Hematopoietic multipotent progenitor cell treated with erythropoietin and hydrocortisone succinate and interleukin-3 and kit ligand, for 8 days (in vitro differentiated cells): ENCODE measurements at places on chromosomes 12 and 14.

DNA sequence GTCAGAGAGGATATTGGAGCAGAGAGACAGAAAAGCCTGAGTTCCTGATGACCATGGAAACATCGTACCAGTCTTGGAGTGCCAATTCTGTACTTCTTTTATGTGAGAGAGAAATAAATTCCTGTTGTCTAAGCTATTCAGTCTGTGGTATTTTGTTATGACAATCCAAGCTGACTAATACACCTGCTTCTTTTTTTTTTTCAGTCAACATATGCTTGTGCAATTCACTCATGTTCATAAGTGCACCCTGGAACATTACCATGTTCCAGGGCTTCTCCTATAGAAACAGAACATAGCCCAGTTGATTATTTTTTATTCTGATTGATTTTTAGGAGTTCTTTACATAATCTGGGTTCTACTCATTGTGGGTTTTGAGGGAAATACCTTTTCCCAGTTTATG, 1.7 kb upstream of the CHPT1 start:
- DNase-seq, result peak; percentile 40

- no peak for DNase-seq
Observed at GRCh38 chr12:16168078-16168477, 109.4 kb downstream of the SLC15A5 start.

GRCh38 chr12:24928131-24928530, 20.8 kb downstream of the BCAT1 start:
- DNase-seq, result no peak

GRCh38 chr12:6122201-6122600, 2.3 kb downstream of the VWF start:
- no peak for DNase-seq

GRCh38 chr12:24760606-24761378, 188.1 kb downstream of the BCAT1 start:
- DNase-seq, result no peak

GRCh38 chr14:100589071-100589759, 2.0 kb upstream of the BEGAIN start:
- no peak for DNase-seq

- peak; percentile 19 for DNase-seq
Observed at GRCh38 chr12:52836042-52836466, 1.9 kb upstream of the KRT79 start.

DNA sequence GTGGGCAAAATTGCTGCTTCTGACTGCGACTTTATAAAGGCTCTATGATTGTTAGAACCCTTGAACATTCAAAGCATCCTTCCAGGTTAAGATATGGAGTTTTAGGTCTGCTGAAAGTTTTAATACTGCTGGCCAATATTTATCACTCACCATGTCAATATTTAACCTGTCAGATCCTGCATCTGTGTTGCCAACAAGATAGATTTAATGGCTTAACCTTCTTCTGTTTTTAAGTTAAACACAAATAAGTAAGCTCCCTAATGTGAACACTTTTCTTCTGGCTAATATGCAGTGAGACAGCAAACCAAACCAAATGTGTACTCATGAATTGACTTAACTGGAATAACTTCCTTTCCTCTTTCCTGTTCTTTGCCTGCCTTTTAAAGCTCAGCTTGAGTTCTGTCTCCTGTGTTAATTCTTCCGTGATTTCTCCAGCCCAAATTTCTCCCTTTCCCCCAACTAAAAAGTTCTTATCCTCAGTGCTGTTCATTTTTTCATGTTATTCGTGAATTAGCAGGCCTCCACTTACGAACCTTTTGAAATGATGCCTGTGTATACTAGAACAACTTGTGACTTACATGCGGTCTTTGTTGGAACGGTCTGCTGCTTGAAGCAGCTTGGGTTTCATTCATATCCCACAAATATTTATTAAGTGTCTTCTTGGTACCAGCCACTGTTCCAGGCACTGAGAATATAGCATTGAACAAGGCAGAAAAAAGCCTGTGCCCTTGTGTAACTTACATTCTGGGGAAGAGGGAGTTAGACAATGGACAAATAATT, 9.1 kb downstream of the FBXW8 start:
- no peak for DNase-seq

DNA sequence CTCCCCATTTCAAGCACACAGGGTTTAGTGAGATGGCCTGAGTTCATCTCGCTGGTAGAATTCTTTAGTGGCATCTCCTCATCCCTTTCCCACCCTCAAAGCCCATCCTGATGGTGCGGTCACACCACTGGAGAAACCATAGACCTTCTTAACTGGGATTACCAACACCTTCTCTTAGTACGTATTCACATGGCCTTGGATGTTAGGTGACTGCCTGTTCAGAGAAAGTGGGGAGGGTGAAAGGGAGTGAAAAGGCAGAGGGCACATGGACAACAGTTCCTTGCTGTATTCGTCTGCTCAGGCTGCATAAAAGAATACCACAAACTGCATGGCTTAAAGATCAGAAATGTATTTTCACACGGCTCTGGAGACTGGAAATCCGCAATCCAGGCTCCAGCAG, 306.1 kb downstream of the ZFP36L1 start:
- DNase-seq, result no peak

- DNase-seq, result no peak
Observed at GRCh38 chr14:87540339-87540738, 452.6 kb downstream of the GALC start.

DNA sequence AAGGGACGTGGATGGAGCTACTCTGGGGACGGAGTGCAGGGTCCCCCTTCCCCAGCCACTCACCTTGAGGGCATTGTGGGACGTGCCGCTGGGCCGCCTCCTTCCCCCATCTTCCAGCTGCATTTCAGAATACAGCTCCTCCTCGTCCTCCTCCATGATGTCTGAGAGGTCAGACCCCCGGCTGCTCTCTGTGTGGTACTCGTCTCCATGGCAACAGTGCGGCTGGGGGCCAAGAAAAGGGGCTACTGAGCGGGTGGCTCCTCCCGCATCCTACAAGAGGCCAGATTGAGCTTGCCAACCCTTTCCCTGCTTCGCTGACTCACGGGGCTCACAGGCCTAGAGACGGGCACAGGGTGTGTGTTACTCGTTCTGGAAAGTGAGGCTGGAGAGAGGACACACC, 90.4 kb downstream of the PIWIL1 start:
- no peak for DNase-seq

GRCh38 chr12:47035484-47035883, 43.9 kb upstream of the PCED1B start:
- DNase-seq, result no peak

GRCh38 chr12:22101749-22102243, 55.8 kb downstream of the CMAS start:
- DNase-seq, result peak; percentile 9

DNA sequence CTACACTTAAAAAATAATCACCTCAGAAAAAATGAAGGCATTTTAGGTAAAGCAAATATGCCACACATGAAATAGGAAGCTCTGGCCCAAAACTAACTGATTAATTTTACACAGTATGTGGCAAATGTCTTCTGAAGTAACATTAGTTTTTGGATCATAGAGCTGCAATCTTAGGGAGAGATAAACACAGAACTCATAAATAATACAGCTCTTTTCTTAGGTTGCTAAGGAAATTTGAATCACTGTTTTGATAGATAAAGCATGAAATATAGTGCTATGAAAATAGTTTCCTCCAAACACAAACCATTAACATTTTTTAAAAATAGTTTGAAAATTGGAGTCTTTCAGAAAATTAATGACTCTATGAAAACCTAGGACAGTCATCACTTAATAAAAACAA, 15.0 kb downstream of the RASSF9 start:
- DNase-seq, result no peak

GRCh38 chr12:93468008-93468371, 676 bp downstream of the MRPL42 start:
- DNase-seq, result no peak

GRCh38 chr12:93978553-93978952, 169.8 kb upstream of the PLXNC1 start:
- DNase-seq, result no peak

DNA sequence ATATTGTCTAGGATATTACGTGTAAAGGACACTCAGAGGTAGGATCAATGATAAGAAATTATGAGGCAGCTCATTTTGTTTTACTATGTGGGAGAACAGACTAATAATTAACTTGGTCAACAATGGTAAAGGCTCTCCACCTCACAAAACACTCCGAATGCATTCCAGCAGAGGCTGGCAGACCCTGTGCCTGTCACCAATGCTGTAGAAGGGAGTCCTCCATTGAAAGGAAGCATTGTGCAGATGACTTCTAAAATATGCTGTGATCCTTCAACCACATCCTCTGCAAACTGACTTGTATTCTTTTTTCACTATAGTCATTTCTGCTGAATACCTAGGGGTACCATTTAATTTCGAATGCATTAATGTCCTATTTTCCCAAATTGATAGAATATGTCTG, 119.6 kb upstream of the EEA1 start:
- no peak for DNase-seq

DNA sequence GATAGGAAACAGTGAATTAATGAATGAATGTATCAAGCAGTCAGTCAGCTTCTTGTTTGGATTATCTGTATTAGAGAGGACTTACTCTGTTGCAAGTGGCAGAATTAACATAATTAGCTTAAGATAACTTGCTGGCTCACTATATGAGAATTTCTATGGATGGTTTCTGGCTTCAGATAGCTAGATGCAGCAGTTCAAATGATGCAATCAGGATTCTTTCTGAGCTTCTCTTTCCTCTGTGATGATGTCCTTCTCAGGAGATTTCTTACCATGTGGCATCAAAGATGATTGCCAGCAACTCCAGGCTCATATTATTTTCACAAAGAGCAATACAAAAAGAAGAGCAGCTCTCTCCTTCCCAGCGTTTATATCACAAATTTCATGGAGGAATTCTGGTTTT, 30.7 kb downstream of the FRMD6 start:
- DNase-seq, result no peak

DNA sequence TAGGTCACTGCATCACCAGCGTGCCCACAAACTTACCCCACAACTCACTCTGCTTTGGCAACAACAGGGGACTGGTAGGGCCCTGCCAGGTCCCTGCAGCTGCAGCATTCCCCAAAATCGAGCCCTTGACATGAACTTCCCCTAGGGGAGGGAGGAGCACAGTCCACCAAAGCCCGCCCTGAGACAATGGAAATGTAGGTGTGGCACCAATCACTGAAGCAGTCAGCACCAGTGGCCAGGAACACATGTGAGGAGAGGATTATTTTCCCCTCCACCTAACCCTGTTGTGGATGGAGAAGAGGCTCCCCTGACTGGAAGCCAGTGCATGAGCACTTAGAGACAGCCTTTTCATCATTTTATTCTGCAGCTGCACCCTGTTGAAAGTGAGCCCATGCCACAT, 573.8 kb downstream of the SOX5 start:
- no peak for DNase-seq

DNA sequence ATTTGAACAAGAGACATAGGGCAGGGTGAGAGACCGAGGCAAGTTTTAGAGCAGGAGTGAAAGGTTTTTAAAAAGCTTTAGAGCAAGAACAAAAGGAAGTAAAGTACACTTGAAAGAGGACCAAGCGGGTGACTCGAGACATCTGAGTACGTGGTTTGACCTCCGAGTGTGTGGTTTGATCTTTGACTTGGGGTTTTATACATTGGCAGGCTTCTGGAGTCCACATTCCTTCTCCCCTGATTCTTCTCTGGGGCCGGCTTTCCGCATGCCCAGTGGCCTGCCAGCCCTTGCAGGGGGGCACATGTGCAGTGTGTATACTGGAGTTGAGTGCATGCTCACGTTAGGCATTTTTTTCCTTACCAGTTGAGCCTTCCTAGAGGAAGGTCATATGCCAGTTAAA, 96.3 kb downstream of the SLC15A4 start:
- DNase-seq, result no peak

DNA sequence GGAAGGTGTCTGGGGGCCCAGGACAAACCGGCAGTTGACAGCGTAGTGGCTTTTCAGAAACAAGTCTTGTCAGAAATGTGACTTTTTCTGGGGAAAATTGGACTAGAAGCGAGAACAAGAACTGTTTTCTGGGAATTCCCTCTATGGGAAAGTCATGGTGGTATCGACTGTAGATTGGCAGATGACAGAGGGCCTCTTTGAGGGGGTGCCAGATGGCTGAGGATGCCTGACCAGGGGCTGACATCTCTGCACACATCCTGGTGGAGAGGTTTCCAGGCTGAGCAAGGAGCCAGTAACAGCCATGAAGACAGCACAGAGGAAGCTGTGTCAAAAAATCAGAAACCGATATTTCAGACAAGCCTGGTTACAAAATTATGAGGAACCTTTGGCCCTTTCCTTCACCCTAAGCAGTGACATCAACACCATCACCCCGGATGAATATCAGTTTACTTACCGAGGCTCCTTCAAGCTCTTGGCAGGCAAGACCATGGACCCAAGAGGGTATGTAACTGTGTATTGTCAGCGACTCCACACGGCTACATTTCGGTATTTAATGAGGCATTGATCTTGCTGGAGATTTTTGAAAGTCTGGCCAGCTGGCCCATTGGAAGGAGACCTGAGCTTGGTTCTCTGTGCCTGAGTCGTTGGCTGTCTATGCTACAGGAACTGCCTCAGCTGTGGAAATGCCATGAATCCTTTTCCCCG, 1525.3 kb upstream of the TMEM132C start:
- no peak for DNase-seq

- DNase-seq, result no peak
Observed at GRCh38 chr14:61841145-61841544, 78.9 kb downstream of the SNAPC1 start.

GRCh38 chr12:54549774-54550451, 512 bp downstream of the PDE1B start:
- DNase-seq, result no peak

DNA sequence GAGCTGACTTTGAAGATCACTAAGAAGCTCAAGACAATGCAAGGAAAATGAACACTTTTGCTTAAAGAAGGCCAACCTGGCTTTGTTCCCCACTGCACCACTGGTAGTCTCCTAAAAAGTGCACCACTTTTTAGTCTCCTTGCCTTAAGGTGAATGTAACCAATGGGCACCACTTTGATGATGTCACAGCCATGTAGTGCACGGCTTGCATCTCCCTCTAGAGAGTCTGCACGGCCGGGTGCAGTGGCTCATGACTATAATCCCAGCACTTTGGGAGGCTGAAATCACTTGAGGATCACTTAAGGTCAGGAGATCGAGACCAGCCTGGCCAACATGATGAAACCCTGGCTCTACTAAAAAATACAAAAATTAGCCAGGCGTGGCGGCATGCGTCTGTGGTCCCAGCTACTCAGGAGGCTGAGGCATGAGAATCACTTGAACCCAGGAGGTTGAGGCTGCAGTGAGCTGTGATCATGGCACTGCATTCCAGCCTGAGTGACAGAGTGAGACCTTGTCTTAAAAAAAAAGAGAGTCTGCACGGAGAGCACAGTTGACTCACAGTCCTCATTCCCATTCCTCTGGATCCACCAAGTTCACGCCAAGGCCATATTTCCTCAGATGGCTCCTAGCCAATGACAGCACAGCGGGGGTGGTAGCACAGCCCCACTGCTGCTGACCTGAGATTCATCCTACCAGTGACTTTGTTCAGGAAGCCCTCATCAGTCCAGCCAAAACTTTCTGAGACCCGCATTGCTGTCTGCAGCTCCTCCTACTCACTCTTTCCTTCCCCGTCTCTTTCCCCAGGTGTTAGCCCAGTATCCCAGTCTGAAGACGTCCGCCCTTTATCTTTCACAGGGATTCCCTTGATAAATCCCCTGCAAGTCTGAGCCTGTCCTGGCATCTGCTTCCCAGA, 16.5 kb upstream of the IFT81 start:
- DNase-seq, result no peak

- DNase-seq, result no peak
Observed at GRCh38 chr12:44490181-44490580, 385.9 kb downstream of the NELL2 start.
